Calu3 (cell line): ENCODE measurements at places on chromosomes 6 and 20. TPM values are rescaled to one million over a fixed set of nuclear protein-coding genes. Genes with fewer than 3 reads are reported as not detected.

The ZNF391 gene
- total RNA-seq = 3.7 and 4.6 TPM in 2 replicates

The ELOVL2 gene
- total RNA-seq = 0.20 and 0.47 TPM in 2 replicates

The HLA-G gene
- total RNA-seq = 0.45 and 1.5 TPM in 2 replicates

GRCh38 chr6:34969662-34970265, 80.7 kb downstream of the ANKS1A start:
- H3K27me3 ChIP-seq = no peaks in the 10 kb centered on the region
- no peak overlapping the region for H3K4me3 ChIP-seq
- no peak overlapping the region for H3K27ac ChIP-seq
- no peaks in the 10 kb centered on the region for H3K36me3 ChIP-seq
- DNase-seq = no peak

DNA sequence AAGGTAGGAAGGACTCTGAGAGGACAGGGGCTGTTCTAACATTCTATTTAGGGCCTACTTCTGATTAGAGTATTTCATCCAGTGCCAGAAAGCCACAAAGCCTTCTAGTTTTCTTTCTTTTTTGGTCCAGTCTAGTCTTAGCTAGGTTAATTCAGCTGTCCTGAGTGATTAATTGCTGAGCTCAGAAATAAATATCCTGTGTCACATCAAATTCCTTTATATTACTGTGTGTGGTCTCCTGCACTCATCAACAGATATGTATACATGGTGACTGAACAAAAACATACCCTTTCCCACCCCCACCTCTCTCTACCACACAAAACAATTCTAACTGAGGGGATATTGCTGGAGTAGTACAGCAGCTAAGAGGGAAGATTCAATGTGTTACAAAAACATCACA, 601.5 kb upstream of the NRSN1 start:
- no peaks in the 10 kb centered on the region for H3K36me3 ChIP-seq
- H3K4me3 ChIP-seq = no peak overlapping the region
- no peaks in the 10 kb centered on the region for H3K4me1 ChIP-seq
- no peak for DNase-seq
- H3K27me3 ChIP-seq = no peaks in the 10 kb centered on the region
- no peak overlapping the region for H3K27ac ChIP-seq
